ENCODE measurements at places on chromosomes 6 and 20.

- no peak for DNase-seq
These were observed 70.9 kb downstream of the ATG5 start for GRCh38 chr6:106254636-106255035.

DNA sequence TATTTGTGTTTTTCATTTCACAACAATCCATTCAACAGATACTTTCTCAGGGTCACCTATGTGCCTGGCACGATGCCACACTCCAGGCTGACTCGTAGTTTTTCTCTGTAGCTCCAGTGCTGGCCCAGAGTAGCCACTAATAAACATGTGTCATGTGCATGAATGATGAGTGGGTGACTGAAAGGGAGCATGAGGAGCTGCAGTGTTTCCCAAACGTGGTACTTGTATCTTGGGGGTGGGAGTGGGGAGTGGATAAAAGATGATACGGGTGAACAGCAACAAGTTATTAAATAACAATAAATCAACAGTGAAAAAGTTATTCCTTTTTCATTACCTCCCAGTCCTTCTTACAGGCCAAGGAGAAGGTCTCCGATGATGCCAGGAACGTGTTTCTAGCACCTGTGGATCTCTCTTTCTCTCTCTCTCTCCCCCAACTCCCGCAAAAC is 17.1 kb downstream of the SRXN1 start:
- no peak for DNase-seq

GRCh38 chr20:62089393-62089792 is 23.7 kb upstream of the TAF4 start:
- DNase-seq, result no peak

- DNase-seq, result no peak
These were observed 16.1 kb upstream of the STK38 start for GRCh38 chr6:36563237-36563927.

DNA sequence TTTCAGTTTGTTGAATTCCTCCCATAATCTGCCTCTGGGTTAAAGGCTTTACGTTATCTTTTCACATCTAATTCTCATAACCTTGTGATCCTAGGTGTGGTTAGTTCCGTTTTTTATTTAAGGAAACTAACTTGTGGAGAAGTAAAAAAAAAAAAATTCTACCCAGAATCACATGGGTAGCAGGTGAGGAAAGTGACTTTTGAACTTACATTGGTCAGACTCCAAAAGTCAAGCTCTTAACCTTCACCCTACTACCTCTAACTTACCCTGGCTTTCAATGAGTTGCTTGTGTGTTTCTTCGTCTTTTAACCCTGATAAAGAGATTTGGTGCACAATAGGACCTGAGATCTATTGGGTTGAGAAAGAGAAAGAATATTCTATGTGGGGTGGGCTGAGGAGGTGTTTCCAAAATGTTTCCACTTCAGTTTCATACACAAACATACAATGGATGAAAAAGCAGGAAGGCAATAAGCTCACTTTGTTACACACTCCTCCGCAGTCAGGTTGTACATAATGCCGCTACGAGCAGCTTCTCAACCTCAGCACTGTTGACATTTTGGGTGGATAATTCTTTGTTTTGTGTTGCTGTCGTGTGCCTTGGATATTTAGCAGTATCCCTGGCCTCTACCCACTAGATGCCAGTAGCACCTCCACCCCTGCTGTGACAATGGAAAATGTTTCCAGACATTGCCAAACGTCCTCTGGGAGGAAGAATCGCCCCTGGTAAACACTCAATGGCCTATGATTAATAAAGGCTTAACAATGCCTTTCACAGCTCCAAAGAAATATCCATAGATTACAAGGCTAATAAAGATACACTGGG is 193.0 kb upstream of the ZNF217 start:
- DNase-seq, result no peak

GRCh38 chr6:129489215-129489765 is 220.7 kb downstream of the ARHGAP18 start:
- no peak for DNase-seq

- peak; percentile 31 for DNase-seq
These were observed 410 bp downstream of the SYNE1 start for GRCh38 chr6:152636609-152637295.

DNA sequence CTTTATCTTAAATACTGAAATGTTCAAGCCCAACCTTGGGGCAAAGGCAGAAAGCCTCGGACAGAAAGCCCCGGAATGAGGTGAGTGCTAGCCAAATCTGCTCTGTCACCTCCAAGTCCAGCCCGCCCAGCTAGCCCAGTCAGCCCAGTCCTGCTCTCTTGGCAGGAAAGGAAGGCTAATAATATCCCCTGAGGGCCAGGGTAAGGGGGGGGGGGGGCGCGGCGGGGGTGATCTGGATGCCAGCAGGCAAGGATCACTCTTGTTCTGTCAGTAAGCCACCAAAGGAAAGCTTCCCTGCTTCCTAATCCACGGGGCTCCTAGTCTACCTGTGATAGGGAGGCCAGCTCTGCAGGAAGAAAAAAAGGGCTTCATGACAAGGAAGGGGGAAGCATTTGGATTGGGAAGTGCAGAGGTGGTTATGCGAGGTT is 1.1 kb downstream of the NDRG3 start:
- DNase-seq, result no peak

DNA sequence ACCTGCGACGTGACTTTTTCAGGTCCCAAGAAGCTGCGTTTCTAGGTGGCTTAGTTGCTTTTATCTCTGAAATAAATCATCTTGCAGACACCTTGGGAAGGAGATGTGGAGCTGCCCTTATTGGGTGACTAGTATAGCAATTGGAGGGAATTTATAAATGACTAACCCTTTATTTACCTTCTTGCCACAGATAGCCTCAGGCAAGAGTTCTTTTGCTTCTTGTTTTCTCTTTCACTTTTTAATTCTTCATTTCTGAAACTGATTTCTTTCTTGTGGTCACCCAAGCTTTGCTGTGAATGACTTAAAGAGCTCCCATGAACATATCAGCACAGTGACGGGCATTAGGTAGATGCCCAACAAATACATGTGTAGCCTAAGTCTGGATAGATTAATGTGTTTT is 3.0 kb downstream of the ADGRF4 start:
- no peak for DNase-seq

- DNase-seq, result no peak
These were observed 15.0 kb downstream of the GABBR1 start for GRCh38 chr6:29617782-29618554.

- DNase-seq, result no peak
These were observed 38.6 kb downstream of the NPEPL1 start for GRCh38 chr20:58731192-58731591.

DNA sequence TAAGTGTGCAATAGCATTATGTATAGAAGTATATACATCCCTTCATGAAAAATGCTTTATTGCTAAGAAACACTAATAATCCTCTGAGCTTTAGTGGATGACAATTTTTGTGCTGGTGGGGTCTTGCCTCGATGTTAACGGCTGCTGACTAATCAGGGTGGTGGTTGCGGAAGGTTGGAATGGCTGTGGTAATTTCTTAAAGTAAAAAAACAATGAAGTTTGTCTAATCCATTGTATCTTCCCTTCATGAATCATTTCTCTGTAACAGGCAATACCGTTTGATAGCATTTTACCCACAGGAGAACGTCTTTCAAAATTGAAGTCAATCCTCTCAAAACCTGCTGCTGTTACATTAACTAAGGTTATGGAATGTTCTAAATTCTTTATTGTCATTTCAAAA is 816.5 kb upstream of the GJE1 start:
- no peak for DNase-seq

- DNase-seq, result no peak
These were observed 36.6 kb downstream of the CRISP2 start for GRCh38 chr6:49676671-49677281.

DNA sequence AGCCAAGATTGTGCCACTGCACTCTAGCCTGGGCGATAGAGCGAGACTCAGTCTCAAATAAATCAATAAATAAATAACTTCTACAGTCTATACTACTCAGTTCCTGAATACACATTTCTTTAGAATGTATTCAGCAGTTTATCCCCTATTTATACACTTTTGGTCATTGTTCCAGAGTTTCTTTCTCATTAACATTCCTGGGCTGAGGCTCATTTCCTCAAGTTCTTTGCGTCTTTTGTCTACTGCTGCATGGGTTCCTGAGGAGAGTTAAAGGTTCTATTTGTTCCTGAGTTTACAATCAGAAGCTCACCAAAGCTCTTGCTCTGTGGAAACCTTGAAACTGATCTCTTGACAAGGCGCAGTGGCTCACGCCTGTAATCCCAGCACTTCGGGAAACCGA is 37.7 kb upstream of the SASH1 start:
- DNase-seq, result no peak

DNA sequence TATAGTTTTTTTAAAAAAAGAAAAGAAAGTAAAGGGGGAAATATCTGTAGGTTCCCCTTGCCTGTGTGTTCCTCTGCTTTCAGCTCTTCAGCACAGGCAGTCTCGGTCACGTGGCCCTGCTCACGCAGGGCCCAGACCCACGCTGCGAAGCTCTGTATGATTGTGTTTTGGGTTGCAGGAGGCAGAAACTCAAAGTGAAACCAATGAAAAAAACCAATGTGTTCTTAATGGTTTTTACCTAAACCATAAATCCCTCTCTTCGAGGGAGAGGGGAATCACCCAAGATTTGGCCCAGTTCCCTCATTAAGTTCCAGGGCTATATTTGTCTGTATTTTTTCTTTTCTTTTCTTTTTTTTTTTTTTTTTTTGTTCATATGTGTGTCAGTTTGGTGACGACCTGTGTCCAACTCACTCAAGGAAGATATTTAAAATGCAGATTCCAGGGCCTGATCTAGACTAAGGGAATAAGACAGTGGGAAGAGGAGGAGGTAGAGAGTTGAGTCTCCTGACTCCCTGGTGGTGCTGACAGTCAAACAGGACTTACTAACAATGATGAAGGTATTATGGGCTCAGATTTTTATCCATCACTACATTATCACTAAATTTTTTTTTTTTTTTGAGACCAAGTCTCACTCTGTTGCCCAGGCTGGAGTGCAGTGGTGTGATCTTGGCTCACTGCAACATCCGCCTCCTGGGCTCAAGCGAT is 33.8 kb upstream of the RREB1 start:
- DNase-seq, result peak; percentile 74

GRCh38 chr6:106728296-106728870 is 99.0 kb downstream of the QRSL1 start:
- no peak for DNase-seq

DNA sequence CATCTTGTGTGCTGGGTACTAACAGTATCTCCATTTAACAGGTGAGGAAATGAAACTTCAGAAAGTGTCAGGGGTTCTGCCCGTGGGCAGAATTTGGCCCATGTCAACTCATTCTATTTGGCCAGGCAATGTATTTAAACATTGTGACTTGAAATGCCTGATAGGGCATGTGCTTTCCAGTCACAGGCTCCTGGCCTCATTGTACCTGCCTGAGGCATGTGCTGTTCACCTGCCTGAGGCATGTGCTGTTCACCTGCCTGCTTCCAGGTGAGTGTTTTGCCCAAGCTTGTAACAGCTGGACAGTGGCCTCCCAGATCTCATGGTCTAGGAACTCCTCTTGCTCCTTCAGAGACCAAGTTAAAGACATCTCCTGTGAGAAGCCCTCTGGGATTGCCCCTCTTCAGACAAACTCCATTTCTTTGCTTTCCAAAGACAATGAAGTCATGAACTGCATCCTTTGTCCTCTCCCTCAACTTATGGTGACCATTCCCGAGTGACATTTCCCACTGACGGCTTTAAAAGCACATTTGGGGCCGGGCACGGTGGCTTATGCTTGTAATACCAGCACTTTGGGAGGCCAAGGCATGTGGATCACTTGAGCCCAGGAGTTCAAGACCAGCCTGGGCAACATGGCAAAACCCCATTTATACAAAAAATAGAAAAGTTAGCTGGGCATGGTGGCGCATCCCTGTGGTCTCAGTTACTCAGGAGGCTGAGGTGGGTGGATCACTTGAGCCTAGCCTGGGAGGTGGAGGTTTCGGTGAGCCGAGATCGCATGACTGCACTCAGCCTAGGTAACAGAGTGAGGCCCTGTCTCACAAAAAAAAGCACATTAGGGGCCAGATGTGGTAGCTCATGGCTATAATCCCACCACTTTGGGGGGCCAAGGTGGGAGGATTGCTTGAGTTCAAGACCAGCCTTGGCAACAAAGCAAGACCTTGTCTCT is 48.7 kb downstream of the BCAS4 start:
- no peak for DNase-seq

DNA sequence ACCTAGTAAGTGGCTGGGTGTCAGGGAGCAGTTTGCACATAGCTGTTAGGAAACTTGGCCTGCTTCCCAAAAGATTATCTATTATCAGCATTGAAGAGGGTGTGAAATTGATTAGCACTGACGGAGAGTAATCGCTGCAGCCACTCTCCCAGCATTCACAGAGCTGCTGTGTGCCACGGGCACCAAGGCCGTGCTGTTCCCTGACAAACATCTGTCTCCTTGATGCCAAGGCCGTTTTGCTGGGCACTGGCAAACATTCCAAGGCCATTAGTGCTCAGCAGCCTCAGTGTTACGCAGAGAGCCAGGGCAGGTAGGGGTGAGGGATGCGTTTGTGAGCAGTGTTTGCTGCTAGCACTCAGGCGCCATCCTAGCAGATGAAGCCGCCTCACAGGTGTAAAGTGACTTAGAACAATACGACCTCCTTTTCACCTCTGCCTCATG is 57.7 kb upstream of the VSTM2L start:
- no peak for DNase-seq

GRCh38 chr6:74762841-74763240 is 443.0 kb downstream of the COL12A1 start:
- DNase-seq, result no peak

DNA sequence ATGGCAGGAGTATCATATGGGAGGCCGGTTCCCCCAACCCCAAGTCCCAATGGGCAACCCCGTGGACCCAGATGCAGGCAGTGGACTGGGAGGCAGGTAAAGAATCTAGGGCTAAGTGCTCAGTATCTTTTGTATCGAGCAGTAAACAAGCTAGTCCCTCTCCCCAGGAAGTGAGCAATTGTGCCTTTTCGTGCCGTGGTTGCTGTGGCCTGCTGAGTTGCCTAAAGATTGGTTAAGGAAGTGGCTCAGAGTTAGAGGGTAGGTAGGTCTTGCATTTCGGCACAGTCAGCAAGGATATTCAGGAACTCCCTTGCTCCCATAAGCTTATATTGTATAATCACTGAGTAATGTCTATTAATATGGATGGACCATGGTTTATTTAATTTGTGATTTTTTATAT is 1.3 kb upstream of the DNAH8 start:
- DNase-seq, result peak; percentile 62

- DNase-seq, result no peak
These were observed 368.4 kb downstream of the THBS2 start for GRCh38 chr6:168885196-168885595.

Measured in activated T-cell treated with anti-CD3 and anti-CD28 coated beads, Interleukin-2, amount 50 U/mL, for 24 hours (primary cell).